ENCODE measurements at places on chromosomes 7 and 10.

- DNase-seq: no peak
Measured at GRCh38 chr7:44564606-44565005, 9.1 kb downstream of the DDX56 start.

DNA sequence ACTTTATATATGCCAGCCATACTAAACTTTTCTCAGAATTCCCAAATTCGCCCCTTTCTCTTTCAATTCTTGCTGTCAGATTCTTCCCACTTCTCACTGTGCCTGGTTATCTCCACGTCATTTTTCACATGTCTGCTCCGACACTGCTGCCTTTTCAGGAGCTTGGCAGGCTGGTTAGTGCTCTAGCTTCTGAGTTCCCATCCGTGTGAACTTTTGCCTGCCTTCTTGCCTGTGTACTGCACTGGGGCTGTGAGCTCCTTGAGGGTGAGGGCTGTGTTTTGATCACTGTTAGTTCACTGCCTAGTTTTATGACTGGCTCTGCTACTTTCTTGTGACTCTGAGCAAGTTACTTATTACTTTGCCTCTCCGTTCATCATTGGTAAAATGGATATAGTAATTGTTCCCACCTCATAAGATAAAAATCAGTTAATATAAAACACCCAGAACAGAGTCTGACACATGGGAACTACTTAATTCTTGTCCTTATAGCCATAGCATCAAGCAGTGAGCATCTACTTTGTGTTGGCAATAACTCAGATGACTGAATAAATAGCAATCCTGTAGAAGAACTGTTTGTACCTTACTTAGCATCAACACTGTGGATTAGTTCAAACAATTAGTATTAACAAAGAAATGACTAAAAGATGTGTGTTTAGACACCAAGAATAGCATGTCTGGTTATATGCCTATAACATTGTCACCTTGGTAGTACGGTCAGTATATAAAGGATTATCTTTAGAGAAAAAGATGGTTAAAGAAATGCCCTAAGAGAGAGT lies 5.5 kb downstream of the GSTO1 start:
- peak; percentile 71 for DNase-seq

DNA sequence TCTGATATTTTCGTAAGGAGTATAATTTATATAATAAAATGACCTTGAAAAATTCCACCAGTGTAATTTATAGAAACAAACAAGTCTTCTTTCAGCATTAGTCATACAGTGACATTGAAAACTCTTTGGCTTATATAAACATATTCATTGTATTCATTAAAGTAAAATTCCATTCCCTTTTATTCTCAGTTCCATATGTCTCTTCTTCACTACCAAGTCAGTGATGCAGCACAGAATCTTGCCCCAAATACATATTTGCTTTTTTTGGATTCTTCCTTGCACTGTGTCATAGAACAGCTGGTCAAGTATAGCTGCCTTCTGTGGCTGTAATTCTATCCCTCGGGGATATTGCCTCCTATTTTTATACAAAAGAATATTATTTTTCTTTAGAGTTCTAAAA lies 884.5 kb upstream of the POT1 start:
- no peak for DNase-seq

- DNase-seq: no peak
Measured at GRCh38 chr7:18540396-18540795, 44.8 kb downstream of the HDAC9 start.

DNA sequence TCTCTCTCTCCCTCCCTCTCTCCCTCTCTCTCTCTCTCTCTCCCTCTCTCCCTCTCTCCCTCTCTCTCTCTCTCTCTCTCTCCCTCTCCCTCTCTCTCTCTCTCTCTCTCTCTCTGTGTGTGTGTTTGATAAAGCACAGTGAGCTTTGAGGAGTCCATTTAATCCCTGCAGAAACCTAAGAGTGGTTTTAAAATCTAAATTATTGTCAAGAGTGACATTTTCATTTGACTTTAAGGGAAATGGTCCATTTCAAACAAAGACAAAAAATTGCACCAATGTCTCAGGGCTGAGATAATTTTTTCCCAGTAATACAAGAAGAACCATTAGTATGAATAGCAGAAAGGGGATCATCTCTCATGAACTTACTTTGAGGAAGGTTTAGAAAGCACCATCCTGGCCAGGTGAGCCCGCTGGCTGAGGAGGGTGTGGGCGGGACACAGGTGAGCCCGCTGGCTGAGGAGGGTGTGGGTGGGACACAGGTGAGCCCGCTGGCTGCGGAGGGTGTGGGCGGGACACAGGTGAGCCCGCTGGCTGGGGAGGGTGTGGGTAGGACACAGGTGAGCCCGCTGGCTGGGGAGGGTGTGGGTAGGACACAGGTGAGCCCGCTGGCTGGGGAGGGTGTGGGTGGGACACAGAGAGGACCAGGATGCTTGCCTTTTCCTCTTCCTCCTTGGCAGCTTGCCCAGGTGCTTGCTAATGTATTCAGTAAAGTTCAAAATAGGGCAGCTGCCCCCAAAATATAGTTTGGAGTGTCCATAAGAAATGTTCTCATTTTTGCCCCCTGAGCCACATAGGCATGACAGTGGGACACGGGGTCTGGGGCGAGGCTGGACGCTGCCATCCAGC lies 125.0 kb downstream of the DNAJB6 start:
- DNase-seq: no peak

Data from cardiac fibroblast (primary cell).